ENCODE measurements at places on chromosomes 12 and 14. TPM values are rescaled to one million over a fixed set of nuclear protein-coding genes. Genes with fewer than 3 reads are reported as not detected.

BHLHE41 gene
- total RNA-seq = not detected

EMP1 gene
- total RNA-seq = 26.4 TPM

TMEM179 gene
- total RNA-seq = not detected

PRICKLE1 gene
- 0.28 TPM for total RNA-seq

SLC10A1 gene
- not detected for total RNA-seq

TEX52 gene
- 0.17 TPM for total RNA-seq

TPI1 gene
- 1,614 TPM for total RNA-seq

MAP3K9 gene
- total RNA-seq = 4.2 TPM

STAC3 gene
- total RNA-seq = 5.5 TPM

RFLNA gene
- not detected for total RNA-seq

KRT85 gene
- total RNA-seq = not detected

AKT1 gene
- 143 TPM for total RNA-seq

LMO3 gene
- total RNA-seq = not detected

KANSL2 gene
- 61.3 TPM for total RNA-seq

CLEC9A gene
- not detected for total RNA-seq

PIANP gene
- 0.09 TPM for total RNA-seq

PTCSC3 gene
- not detected for total RNA-seq

ZC3H14 gene
- total RNA-seq = 59.2 TPM

PLA2G1B gene
- not detected for total RNA-seq

PHETA1 gene
- 2.3 TPM for total RNA-seq

CCDC177 gene
- 0.05 TPM for total RNA-seq

OAS1 gene
- 28.0 TPM for total RNA-seq

CSRNP2 gene
- 22.7 TPM for total RNA-seq

CLEC1A gene
- total RNA-seq = not detected

EPYC gene
- total RNA-seq = not detected

DNAH10 gene
- total RNA-seq = 0.14 TPM

RNF212B gene
- total RNA-seq = not detected

ESPL1 gene
- 76.7 TPM for total RNA-seq

PTPRQ gene
- total RNA-seq = not detected

ZNF268 gene
- 19.4 TPM for total RNA-seq

ERBB3 gene
- total RNA-seq = 0.14 TPM

LRRIQ1 gene
- total RNA-seq = not detected

PMCH gene
- total RNA-seq = 8.4 TPM

CEP128 gene
- total RNA-seq = 20.1 TPM

RTN1 gene
- total RNA-seq = not detected

AMN gene
- total RNA-seq = 0.35 TPM

APOLD1 gene
- total RNA-seq = 5.2 TPM

LYSET gene
- total RNA-seq = 18.6 TPM

TAS2R8 gene
- total RNA-seq = not detected

C14orf39 gene
- total RNA-seq = not detected

HOXC12 gene
- total RNA-seq = not detected

GLIPR1L2 gene
- not detected for total RNA-seq

IRAK4 gene
- 23.5 TPM for total RNA-seq

TBC1D30 gene
- 1.7 TPM for total RNA-seq

CLEC6A gene
- not detected for total RNA-seq

SNRPF gene
- 64.3 TPM for total RNA-seq

LRTM2 gene
- 0.16 TPM for total RNA-seq

WNT1 gene
- not detected for total RNA-seq

TAS2R42 gene
- total RNA-seq = not detected

MORN3 gene
- total RNA-seq = 1.0 TPM

MAP1LC3B2 gene
- total RNA-seq = 0.68 TPM

GPATCH2L gene
- 61.6 TPM for total RNA-seq
